ENCODE measurements at places on chromosomes 4 and X. TPM values are rescaled to one million over a fixed set of nuclear protein-coding genes. Genes with fewer than 3 reads are reported as not detected.

Gene NR0B1
- total RNA-seq, result not detected

Gene SLC16A2
- 0.36 TPM for total RNA-seq

Gene APLN
- total RNA-seq, result 3.5 TPM

Gene SLC25A4
- total RNA-seq, result 8.5 TPM

Gene ELOVL6
- total RNA-seq, result 4.7 TPM

Gene PPBP
- not detected for total RNA-seq

Gene HDX
- total RNA-seq, result 0.76 TPM

Gene SAT1
- total RNA-seq, result 94.1 TPM
